ENCODE measurements at places on chromosomes 2 and 18. TPM values are rescaled to one million over a fixed set of nuclear protein-coding genes. Genes with fewer than 3 reads are reported as not detected.

GRCh38 chr2:47068981-47069627 lies 86.0 kb downstream of the STPG4 start:
- no peak for DNase-seq

- DNase-seq = no peak
Measured at GRCh38 chr2:143192106-143192505, 62.9 kb downstream of the ARHGAP15 start.

GRCh38 chr18:51017140-51017879 lies 12.7 kb upstream of the SMAD4 start:
- DNase-seq = no peak

DNA sequence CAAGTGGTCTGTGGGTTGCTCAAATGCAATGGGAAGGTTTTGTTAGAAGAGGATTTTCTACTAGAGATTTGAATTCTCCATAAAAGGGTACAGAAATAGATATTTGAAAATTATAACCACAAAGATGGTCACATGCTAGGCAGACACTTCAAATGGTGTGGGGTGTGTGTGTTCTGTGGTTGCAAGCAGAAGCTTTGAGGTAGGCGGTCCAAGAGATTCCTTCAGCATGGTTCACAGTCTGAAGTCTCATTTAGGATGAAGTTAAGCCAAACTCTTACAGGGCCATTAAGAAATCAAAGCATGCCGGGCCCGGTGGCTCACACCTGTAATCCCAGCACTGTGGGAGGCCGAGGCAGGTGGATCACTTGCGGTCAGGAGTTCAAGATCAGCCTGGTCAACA lies 38.3 kb upstream of the RMDN2 start:
- DNase-seq = no peak

GRCh38 chr2:14194233-14194632 lies 438.3 kb upstream of the LRATD1 start:
- DNase-seq = no peak

GRCh38 chr2:212977152-212977551 lies 174.3 kb downstream of the IKZF2 start:
- no peak for DNase-seq

The TMEM37 gene
- 1.5 TPM for total RNA-seq

- peak; percentile 87 for DNase-seq
Measured at GRCh38 chr2:45128580-45128997, 119.3 kb upstream of the SIX2 start.
